ENCODE measurements at places on chromosomes 2 and 18.
A peak's percentile ranks its signal among the peaks of the same experiment; 100 is the strongest.

DNA sequence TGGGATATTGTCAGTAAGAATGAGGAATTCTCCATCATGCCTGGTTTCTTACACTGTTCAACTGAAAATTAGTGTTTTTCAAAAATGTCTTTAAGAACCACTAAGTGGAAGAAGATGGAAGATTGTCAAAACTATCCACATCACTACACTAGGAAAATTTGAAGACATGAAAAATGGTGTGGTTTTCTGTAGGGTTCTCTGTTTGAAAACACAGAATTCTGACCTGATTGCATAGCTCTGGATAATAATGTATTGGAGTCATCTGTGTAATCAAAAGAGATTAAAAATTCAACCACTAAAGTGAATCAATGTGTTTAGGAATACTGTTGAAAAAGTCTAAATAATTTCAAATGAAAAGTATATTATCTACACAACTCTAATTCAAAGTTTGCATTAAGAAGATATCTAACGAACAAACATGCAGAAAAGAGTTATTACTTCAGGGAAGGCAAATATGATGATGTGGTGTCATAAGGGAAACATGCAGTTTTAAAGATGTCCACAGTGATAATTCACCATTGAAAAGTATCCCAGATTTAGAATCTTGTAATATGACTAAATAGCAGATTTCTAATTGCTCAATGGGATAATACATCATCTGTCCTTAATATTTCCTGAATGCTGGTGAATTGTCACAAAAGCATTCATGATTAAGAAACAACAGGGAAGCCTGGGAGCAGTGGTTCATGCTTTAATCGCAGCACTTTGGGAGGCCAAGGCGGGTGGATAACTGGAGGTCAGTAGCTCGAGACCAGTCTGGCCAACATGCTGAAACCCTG lies 116.9 kb downstream of the ERBB4 start:
- DNase-seq = peak; percentile 89

DNA sequence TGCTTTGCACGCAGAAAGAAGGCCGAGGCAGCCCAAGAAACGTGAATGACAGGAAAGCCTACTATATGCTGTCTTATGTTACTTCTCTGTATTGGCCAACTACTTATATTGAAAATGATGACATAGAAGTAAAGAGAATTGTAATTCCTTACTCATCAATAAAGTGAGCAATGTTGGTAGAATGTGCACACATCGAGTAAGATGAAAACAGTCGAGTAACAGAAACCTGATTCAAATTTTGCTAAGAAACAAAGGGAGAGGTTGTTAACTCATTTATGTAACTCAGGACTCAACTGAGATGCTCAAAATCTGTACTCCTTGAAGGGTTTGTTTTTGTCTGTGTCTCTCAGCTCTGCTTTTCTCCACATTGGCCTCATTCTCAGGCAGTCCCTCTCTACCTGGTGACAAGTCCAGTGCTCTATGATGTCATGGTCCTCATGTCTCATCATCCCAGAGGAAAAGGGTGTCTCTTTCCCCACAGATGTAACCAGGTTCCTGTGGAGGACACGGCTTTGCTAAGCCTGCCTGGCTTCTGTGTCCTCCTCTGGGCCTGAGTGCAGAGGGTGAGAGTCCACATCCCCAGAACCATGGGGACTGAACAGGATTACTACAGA lies 30.3 kb upstream of the CCDC93 start:
- DNase-seq = no peak

- no peak for DNase-seq
Measured at GRCh38 chr18:56899660-56900059, 247.2 kb upstream of the BOD1L2 start.

- no peak for DNase-seq
Measured at GRCh38 chr2:69434753-69435152, 2.5 kb downstream of the NFU1 start.

- no peak for DNase-seq
Measured at GRCh38 chr18:29780816-29781215, 1261.7 kb downstream of the DSC3 start.

GRCh38 chr2:104474716-104475115 lies 379.2 kb upstream of the POU3F3 start:
- DNase-seq = no peak

DNA sequence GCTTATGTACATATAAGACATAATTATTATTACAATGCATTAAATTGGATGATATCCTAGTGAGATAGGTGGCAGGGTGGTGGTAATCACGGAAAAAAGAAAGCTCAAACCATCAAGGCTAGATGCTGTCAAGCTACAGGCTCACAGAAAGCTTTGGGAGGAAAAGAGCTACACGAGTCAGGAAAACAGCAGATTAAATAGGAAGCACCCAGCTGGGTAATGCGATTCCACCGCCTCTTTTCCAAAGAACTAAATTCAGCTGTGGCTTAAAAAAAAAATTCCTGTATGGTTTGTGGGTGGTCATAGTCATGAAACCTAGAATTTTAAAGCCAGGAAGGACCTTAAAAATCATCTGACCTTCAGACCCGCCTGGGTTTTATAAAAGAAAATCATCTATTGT lies 23.7 kb upstream of the PTPN4 start:
- no peak for DNase-seq

GRCh38 chr2:140747090-140747489 lies 1383.7 kb downstream of the LRP1B start:
- DNase-seq = no peak

- DNase-seq = peak; percentile 74
Measured at GRCh38 chr2:85405201-85406059, 4.7 kb downstream of the CAPG start.

GRCh38 chr18:47247416-47248114 lies 3.9 kb downstream of the SKOR2 start:
- DNase-seq = no peak

DNA sequence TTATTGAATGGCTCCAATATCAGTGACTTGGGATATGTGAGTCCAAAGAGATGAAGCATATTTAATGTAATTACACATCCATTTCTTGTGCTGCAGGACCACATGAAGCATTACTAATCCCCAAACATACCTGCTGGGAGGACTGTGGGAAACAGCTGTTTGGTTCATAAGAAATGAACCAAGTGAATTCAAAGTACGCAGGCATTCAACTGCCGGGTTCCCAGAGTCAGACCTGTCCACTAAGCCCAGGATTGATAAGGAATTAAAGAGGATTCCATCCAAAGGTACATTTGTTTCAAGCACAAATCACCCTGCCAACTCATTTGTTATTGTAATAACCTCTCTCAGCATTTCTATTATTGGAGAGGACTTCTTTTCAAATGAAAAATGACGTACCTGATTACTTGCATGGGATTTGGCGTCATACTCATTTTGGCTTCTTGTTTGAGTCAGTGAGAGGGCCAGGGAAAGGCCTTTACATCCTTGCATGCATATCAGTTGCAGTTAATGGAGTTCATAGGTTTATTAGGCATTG lies 230.7 kb downstream of the TXNL1 start:
- DNase-seq = no peak

GRCh38 chr2:149383340-149383739 lies 53.0 kb downstream of the LYPD6 start:
- peak; percentile 89 for DNase-seq

GRCh38 chr2:149213764-149214493 lies 116.5 kb upstream of the LYPD6 start:
- DNase-seq = no peak

DNA sequence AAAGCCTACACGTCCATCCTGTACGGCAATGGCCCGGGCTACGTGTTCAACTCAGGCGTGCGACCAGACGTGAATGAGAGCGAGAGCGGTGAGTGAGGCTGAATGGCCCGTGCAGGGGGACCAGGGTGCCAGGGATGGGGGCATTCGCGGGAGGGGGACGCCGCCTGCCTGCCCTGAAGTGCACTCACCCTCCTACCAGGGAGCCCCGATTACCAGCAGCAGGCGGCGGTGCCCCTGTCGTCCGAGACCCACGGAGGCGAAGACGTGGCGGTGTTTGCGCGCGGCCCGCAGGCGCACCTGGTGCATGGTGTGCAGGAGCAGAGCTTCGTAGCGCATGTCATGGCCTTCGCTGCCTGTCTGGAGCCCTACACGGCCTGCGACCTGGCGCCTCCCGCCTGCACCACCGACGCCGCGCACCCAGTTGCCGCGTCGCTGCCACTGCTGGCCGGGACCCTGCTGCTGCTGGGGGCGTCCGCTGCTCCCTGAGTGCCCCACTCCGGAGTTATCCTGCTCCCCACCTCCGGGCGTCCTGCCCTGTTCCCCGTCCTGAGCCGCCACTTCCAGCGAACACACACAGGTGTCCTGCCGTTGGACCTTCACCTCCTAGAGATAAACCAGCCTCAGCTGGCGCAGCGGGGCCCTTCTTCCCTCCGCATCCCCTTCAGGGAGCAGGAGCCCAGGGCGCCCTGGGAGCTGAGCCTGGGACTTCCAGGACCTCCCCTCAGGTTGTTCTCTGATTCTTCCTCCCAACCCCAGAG lies 2.9 kb downstream of the ALPI start:
- no peak for DNase-seq

GRCh38 chr2:11030909-11031308 lies 119.2 kb downstream of the KCNF1 start:
- DNase-seq = no peak

- DNase-seq = no peak
Measured at GRCh38 chr2:10480359-10480949, 32.3 kb upstream of the ODC1 start.

DNA sequence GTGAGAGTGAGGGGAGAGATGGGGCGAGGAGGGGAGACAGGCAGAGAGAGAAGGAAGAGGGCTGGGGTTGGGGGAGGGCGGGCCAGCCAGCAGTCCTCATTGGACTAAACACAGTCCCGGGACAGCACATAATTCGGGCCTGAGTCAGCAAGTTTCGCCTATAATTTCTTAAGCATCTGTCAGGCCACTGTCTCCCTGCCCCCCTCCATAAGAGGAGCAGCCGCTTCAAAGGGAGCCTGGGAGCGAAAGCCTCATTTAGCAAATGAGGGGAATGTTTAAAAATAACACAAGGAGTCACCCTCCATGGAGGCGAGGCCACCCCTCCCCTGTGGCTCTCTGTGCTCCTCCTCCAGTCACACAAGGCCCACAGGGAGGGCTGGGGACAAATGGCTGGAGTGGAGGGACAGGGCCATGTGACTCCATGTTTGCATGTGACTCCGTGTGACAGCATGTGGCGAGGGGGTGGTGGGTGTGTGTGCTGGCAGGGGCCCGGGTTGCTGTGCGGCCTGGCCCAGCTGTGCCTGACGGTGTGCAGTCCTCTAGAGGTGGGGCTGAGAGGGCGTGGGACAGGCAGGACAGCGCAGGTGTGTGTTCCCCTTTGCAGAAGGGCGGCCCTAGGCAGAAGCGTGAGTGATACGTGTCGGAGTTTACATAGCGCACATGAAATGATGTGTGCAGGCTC lies 162.4 kb downstream of the CELF4 start:
- DNase-seq = peak; percentile 95

- no peak for DNase-seq
Measured at GRCh38 chr18:76983613-76984051, 149.0 kb downstream of the MBP start.

- no peak for DNase-seq
Measured at GRCh38 chr2:63768051-63768450, 73.6 kb upstream of the UGP2 start.

Data from AG10803 (cell line).